ENCODE measurements at places on chromosomes 1 and 21.

GRCh38 chr1:158257888-158258287, 3.7 kb downstream of the CD1A start:
- DNase-seq, result no peak

DNA sequence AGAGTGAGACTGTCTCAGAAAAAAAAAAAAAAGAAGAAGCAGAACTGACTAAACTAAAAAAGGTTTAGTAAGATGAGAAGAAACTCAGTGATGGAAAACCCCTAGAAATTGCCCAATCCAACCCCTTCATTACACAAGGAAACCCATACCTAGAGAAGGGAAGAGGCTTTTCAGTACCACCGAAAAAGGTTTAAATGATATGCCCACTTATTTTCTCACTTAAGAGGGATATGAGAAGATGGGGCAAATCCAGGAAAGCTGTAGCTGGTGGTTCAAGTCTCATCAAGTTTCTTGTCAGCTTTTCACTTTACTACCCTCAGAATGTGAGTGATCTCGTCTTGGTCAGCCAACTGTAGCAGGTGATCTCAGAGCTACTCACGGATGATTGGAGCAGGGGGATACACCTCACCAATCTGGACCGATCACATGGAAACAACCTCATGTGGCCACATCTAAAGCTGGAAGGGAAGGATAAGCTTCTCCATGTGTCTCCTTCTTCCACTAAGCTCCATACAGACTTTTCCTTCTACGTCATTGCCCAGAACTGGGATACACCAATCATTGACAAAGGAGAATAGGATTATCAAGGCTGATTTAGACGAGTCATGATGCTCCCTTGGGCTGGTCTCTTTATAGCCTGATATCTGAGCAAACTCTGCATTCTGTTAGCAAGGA, 126.7 kb upstream of the POU3F1 start:
- DNase-seq, result no peak

DNA sequence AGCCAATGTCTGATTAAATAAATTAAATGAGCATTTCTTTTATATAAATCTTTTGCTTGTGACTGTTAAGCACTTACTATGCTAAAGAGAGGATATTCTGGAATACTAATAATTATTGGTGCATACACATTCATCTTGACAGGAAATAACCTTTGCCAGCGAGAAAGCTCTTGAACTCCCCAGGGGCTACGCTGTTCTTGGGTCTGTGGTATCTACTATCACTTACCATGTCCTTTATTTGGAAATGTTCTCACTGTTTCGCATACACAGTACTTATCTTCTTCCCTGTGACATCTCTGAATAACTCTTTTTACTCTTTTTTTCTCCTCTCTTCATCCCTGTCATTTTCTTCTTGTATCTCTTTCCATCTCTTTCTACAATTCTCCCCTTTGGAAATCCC, 178.7 kb downstream of the GABPA start:
- no peak for DNase-seq

DNA sequence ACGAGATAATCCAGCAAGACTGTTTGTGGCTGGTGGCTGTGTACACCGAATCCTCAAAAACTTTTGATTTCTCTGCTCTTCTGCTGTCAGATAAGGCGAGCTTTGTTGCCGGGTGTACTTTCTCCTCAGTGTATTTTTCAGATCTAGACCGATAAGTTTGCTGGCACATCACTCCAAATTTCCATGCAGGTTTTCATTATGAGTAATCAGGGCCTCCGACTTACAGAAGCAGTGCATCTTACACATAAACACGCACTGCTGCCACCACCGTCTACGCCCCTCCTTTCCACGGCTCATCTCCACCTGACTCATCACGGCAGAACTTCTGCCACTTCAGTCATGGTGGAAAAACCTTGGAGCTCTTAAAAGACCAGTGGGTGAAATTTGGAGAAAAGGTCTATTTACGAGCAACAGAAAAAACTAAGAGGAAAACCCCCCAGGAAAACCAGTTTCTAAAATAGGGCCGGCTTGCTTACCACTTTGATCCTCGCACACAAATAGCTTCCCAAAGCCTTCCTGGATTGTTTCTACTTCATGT, 7.7 kb downstream of the ZBTB21 start:
- DNase-seq, result no peak

GRCh38 chr1:235430991-235431390, 63.8 kb downstream of the TBCE start:
- DNase-seq, result no peak

DNA sequence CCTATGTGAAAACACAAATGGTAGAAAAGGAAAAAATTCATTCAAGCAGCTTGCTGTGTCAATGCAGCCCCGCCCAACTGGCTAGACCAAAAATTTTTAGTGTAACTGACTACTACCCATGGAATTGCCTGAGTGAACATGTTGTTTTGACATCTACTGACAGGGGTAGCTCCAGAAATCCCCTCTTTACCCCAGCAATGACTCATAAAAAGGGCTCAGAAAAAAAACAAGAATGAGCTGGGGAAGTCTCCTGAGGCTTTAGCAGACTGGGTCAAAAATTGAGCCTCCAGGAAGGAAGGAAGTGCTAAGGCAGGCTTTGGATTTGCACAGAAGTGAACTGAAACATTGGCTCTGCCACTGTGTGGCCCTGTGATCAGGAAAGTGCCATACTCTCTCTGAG, 24.4 kb upstream of the FGGY start:
- no peak for DNase-seq

GRCh38 chr1:78143152-78143551, 97.4 kb downstream of the GIPC2 start:
- DNase-seq, result no peak

DNA sequence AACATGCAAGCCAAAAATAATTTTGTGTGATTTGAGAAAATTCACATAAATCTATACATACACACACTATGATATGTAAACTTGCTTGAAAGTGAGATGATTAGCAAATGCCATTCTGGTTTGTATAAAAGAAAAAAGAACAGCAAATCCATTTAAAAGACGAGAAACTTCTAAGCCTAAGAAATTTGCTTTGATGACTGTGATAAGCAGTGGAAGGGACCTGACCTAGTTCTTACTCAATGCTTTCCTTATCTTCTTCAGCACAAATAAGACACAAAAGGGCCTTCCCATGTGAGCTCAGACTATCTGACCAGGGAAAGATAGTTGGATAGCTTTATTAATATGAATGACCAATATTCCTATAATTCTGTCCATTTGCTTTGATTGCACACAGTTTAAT, 25.3 kb upstream of the NMNAT2 start:
- DNase-seq, result no peak

DNA sequence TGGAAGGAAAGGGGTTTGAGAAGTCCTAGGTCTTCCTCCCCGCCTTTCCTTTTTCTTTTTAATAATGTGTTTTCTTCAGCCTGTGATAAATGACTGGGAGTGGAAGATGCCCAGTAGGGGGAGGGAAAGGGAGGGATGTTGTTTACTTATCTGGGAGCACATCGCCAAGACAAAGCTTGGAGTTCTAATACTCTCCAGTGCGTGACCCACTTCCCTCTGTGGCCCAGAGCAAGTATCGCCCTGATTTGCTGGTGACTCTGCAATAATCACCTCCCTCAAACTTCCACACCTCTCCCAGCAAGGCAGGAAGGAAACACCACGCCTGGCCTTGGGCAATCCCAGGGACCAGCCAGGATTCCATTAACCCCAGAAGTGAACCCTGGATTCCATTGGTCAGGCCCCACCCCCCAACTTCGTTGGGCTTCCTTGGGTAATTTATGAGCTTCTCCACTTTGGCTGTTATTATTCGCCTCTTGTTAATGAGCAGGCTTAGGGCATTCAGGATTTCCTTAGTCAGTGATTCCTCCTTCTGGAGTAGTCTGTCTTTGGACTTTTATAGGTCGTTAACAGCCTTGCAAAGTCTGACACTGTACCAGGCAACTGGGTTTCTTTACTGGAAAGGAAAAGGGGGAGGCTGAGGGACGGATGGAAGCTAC, 24.3 kb upstream of the GRHL3 start:
- DNase-seq, result no peak

- peak; percentile 33 for DNase-seq
Measured at GRCh38 chr1:203325418-203326091, 20.2 kb downstream of the BTG2 start.

Data from hematopoietic multipotent progenitor cell (in vitro differentiated cells).